ENCODE measurements at places on chromosomes 11 and 22. TPM values are rescaled to one million over a fixed set of nuclear protein-coding genes. Genes with fewer than 3 reads are reported as not detected.
A peak's percentile ranks its signal among the peaks of the same experiment; 100 is the strongest.

DNA sequence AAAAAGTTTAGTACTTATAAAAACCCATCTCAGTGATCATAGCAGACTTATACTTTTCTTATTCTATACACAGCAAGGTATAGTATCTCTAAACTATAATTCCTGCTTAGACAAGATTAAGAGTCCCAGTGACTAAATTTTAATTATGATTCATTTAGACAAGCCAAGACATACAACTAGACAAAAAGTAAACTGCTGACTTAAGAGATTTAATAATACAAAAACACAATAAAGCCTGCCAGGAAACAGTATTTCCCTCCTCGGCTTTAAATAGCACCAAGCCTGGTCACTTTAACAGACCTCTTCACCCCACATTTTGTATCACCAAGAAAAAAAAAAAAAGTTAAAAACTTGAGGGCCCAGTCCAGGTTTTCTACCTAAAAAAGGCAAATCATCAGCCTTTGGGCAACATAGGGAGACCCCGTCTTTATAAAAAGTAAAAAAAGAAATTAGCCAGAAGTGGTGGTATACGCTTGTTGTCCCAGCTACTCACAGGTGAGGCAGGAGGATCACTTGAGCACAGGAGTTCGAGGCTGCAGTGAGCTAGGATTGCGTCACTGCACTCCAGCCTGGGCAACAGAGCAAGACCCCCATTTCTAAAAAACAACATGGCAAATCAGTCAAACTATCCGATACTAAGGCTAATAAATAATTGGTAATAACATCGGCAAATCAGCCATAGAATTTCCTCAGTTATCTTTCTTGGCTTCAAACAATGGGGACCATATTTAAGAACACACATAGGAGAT, 53.8 kb downstream of the SIK3 start:
- H3K4me1 ChIP-seq = peaks cover 50% of the 10 kb centered on the region
- H3K36me3 ChIP-seq = no peaks in the 10 kb centered on the region
- no peak for DNase-seq

DNA sequence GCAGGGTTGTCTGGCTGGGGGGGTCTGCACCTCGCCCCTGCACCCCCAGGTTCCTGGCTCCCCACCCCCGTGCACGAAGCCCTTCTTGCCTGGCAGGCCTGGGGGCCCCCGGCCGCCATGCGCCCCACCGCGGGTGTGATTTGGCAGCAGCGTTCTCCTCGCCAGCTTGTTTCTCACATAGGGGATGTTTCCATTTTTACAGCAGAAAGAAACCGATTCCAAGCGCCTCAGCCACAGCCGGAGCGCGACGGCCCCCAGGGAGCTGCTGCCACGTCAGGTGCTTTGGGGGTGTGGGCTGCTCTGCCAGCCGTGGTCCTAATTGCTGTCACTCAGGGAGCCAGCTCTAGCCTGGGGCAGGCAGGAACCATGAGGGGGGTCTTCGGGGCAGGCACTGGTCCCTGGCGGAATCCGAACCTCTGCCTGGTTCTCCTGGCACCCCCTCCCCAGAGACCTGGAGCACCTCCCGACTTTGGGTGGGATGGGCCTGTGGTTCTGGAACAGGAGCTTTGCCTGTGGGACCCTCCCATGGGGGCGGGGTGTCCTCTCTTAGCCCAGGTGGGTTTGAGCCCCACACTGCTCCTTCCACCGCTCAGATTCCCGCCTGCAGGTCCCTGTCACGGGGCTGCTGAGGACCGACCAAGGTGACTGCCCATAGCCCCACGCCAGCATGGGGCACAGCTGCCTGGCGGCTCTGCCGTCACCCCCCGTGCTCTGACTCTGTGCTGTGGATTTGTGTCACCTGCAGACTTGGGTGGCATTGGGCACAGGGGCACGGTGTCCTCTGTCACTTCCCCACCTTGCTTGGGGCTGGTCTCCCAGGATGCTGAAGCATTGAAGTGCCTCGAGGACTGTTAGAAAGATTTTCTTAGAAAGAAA, 54.0 kb downstream of the RTN4R start:
- no peak for DNase-seq
- H3K4me1 ChIP-seq = no peaks in the 10 kb centered on the region
- no peak overlapping the region for H3K4me3 ChIP-seq
- no peak overlapping the region for H3K27ac ChIP-seq

FGF3 gene
- total RNA-seq = not detected

GRCh38 chr22:32788904-32789624, 12.4 kb upstream of the TIMP3 start:
- DNase-seq = no peak
- no peaks in the 10 kb centered on the region for H3K27me3 ChIP-seq
- H3K36me3 ChIP-seq = no peaks in the 10 kb centered on the region
- H3K27ac ChIP-seq = no peak overlapping the region
- H3K4me3 ChIP-seq = no peak overlapping the region

DNA sequence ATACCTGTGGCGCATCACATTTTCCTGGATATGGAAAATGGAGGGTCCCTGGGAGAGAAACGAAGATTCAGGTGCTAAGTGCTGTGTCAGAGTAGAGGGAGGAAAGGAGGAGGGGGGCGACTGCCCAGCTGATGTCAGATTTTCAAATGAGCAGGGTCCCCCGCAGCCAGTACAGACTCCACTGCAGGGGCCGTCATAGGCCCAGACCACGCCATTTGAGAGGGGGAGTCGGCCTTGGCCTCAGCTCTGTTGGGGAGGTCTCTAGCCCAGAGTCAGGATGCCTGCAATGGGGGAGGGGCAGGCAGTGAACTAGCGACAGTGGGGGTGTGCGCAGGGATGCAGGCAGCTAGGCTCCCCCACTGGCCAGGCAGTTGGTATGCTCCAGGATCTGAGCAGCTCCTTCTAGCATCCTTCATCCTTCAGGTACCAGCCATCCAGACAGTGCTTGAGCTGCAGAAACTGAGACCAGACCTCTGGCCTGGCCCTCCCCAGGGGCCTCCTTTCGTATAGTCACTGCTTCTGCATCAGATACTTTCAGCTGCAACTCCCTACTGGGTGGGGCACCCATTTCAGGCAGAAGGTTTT, at the start of the genes BSCL2 and GNG3:
BSCL2 (minus strand) TSS at position 148 of the 585 bp plus-strand sequence. CDS start 229 bp downstream, outside the sequence.
GNG3 (plus strand) TSS at position 400 of the 585 bp plus-strand sequence. CDS start 620 bp downstream, outside the sequence.
- no peak for DNase-seq
- peak within 1 kb of the TSS; percentile 98 for H3K27ac ChIP-seq
- H3K27me3 ChIP-seq = no peaks in the 10 kb centered on the region

DNA sequence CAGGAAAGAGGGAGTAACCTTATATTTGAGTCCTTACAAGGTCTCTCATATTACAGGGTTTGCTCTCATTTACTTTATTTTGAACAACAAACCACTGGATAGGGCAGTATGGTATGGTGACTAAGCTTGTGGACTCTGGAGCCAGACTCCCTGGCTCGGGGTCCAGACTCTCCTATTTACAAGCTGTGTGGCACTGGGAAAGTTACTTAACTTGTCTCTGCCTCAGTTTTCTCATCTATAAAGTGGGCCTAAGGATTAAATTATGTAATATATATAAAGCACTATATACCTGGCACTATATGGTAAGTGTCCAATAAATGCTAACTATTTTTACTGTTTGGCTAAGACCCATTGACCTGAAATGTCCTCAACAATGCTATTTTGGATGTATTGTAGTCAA, 1.7 kb upstream of the DCHS1 start:
- no peak for DNase-seq
- H3K27me3 ChIP-seq = peaks cover 5% of the 10 kb centered on the region
- H3K4me1 ChIP-seq = peaks cover 3% of the 10 kb centered on the region
- H3K36me3 ChIP-seq = no peaks in the 10 kb centered on the region
- no peak overlapping the region for H3K4me3 ChIP-seq

DNA sequence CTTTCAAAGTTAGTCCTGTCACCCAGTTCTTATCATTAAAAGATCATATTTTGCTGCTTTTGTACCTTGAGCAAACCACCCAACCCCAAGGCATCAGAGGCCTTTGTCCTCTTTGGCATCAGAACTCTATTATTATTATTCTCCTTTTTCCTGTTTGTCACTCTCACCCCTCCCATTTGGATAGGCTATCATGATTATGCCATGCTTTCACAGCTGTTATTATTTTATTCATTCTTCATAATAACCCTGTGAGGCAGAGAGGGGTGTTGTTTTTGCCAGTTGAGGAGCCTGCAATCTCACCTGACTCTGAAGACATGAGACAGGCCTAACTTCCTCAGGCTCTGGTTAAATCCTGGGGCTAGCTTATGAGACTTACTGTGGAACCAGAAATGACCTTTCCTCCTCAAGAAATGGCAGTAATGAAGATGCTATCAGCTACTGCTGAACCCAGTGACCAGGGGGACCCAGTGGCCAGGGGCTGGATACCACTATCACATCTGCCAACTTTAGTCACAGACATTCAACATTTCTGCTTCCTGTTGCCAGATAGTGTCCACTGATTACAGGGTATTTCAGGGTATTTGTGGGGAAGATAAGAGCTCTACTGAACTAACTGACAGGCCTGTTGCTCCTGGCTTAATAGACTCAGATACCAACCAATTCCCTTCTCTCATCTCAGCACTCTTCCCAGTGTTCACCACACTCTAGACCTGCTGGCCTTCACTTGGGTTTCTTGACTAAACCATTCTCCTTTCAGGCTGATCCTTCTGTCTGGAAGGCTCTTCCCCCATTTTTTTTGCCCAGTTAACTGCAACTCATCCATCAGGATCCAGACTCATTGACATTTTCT, 11.8 kb upstream of the SWAP70 start:
- H3K36me3 ChIP-seq = peaks cover 2% of the 10 kb centered on the region
- H3K27ac ChIP-seq = no peak overlapping the region
- H3K4me3 ChIP-seq = no peak overlapping the region
- no peak for DNase-seq
- H3K27me3 ChIP-seq = no peaks in the 10 kb centered on the region

CD3E gene
- total RNA-seq = 364 TPM

All from activated naive CD8-positive, alpha-beta T cell treated with anti-CD3 and anti-CD28 coated beads for 36 hours (primary cell).